Inflammatory macrophage (primary cell): ENCODE measurements at places on chromosomes 3 and 15.

DNA sequence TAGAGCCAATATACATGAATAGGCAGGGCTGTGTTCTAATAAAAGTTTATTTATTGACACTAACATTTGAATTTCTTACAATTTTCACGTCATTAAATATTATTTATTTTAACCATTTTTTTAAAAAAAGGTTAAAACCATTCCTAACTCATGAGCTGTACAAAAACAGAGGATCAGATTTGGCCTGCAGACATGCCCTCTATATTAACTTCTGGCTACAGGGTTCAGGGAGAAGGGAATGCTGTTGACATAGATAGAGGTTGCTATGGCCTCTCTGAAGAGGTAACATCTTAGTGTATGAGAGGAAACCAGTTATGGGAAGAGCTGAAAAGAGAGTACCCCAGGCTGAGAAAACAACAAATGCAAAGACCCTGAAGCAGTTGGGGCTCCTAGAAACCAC lies 19.1 kb upstream of the RAP2B start:
- DNase-seq, result no peak

GRCh38 chr3:72223116-72223515 lies 438.2 kb upstream of the PROK2 start:
- no peak for DNase-seq

DNA sequence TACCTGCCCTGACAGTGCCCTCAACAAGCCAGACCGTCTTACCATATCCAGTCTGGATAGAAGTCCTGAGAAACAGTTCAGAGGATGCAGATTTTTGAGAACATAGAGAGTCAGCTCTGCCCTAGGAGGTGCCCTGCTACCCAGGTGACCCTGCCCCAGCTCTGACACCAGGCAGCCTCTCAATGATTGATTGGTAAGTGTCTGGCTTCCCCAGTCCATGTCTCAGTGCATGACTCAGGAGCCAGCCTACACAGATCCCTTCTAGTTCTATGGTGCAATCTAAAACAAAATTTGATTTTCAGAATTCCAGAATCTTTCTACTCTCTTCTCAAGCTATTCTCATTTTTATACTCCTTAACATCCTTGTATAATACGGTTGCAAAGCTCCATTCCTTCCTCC lies 292.1 kb downstream of the VPS13C start:
- DNase-seq, result no peak

DNA sequence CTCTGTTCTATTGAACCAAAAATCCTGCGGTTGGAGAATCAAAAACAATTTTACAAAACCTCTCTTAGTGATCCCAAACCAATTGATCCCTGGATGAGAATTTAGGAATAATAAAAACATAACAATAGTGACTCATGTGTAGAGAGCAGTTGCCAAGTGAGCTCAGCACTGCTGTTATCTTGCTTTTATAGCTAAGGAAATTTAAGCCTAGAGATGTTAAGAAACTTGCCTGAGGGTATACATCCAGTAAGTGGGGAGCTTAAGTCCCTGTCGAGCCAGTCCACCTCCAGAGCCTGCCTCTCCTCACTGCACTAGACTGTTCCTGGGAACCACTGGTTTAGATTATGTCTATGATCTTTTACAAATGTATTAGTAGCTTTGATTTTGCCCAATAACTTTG lies 358.4 kb upstream of the LMCD1 start:
- no peak for DNase-seq

DNA sequence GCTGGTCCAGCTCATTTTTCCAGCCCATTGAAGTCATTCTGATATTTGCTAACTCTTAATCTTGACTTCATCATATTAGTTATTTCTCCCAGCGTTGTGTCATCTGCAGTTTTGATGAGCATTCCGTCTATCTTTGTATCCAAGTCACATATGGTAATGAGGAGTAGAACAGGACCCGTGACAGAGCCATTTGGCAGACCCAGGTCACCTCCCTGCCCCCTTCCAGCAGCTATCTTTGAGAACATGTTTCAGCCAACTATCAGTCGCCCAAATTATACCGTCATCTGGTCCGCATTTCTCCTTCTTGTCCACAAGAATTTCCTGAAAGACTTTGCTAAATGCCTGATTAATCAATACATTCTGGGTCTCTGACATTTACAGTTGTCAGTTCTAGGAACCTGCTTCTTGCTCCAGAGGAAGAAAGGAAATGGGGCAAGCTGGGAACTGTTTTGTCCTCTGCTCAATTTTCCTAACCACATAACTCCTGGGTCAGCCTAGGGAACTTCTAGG lies 347.1 kb upstream of the NR2E3 start:
- DNase-seq, result no peak

DNA sequence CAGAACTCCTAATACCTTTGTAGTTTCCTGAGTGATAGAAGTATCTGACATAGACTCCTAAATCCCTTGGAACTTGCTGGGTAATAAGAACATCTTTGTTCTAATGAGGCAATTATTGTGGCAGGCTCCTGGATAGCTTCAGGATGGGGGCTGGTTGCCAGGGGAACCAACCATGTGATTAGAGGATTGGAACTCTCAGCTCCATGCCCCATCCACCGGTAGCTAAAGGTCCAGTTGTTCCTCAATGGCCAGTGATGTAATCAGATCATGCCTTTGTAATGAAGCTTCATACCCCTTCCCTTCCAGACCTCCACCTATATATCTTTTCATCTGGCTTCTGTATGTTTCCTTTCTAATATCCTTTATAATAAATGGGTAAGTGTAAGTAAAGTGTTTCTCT lies 221.2 kb upstream of the ALCAM start:
- DNase-seq, result no peak

DNA sequence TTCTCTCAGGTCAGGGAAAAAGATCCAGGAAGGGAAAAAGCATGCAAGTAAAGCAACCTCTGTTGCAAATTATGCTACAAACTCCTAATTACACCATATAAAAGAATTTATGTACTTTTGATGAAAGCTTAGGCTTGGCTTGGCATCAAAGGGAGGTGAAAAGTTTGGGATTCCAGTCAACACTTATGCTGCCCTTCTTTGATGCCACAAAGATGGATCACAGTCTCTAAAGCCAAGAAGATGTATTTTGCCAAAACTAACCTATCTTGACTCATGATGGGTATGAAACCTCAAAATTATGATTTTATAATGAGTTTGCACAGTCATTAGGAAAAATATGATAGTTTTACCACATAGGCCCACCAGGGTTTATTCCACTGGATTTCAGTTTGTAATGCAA lies 101.0 kb upstream of the CCDC80 start:
- DNase-seq, result no peak

DNA sequence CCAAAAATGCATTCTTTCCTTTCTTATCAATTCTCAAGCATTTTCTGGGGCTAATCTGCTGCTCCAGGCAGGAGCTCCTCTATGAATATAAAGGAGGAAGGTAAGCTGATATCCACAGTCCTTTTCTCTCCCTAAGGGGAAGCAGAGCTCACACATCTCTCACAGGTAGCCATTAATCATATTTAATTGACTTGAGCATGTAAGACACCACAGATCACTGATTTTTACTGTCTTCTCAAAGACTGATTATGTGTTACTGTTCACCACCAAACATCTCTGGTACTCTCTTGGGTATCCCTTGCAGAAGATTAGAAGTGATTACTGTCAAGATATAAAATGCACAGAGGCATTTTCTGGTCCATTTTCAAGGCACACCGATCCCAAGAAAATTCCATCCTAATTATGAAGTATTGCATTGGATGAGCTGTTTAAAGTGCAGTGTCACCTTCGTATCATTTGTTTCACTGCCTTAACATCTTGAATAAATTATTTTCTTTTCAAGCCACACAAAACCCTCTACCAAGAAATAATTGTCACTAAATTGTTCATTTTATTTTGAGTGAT lies 100.7 kb downstream of the ARPP21 start:
- no peak for DNase-seq

DNA sequence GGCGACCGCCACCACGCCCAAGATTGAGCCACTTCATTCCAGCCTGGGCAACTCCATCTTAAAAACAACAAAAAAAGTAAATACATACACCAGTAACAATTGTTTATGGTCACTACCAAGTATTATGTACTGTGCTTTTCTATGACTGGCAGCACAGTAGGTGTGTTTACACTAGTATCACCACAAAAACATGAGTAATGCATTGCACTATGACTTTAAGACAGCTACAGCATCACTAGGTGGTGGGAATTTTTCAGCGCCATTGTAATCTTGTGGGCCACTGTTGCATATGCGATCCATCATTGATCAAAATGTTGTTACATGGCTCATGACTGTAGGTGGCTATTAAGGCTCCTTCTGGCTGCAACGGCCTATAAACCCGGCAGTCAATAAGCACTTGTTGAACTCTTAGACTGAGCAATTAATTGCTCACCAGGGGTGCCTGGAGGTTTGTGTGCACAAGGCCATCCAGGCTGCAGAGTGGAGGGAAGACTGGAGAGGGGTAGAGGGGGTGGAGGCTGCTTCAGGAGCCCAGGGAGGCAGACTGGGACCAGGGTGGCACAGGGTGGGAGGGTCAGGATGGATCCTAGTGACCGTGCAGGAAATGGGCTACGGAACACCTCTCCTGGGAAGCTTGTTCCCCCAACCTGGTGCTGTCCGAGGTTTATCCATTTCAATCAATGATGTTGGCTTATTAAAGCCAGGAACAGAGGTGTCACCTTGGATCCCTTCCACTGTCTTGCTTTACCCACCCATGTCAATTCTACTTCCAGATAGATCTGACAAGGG lies 17.9 kb upstream of the COPG1 start:
- DNase-seq, result no peak

DNA sequence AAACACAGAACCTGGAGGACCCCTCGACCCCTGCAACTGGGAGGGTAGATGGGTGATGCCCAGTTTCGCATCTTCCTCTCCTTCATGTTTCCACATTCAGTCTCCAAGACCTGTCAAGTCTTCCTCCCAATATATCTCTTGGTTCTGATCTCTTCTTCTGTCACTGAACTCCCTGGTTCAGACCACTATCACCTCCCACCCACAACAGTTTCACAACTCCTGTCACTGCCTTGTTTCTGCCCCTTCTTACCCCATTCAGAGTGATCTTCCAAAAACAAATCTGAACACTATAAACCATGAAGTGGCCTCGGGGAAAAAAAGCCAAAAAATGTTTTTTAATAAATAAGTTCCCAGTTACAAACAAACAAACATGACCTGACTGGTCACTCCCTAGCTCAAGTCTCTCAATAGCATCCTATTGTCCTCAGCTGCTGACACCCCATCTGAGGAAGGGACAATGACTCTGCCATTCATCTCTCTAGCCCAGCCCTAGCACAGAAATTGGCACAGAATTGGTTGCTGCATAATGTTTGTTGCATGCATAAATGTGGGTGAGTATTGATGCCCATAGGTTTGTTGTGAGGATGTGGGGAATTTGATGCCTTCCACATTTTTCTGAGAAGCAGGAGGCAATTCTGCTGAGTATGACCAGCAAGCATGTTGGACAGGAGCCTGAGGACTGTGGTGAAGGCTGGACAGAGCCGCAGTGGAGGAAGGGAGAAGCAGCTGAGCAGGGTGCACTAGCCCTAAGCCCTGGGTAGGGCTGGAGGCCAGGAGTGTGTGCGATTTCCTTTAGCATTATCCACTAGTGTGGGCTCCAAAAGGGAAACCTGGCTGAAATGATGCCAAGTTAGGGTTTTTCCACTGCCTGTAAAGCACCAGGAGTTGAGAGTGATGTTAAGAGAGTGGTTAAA lies 12.2 kb upstream of the XYLB start:
- no peak for DNase-seq

- peak; percentile 75 for DNase-seq
These were observed 2.0 kb upstream of the SEMA3G start for GRCh38 chr3:52446631-52447511.

DNA sequence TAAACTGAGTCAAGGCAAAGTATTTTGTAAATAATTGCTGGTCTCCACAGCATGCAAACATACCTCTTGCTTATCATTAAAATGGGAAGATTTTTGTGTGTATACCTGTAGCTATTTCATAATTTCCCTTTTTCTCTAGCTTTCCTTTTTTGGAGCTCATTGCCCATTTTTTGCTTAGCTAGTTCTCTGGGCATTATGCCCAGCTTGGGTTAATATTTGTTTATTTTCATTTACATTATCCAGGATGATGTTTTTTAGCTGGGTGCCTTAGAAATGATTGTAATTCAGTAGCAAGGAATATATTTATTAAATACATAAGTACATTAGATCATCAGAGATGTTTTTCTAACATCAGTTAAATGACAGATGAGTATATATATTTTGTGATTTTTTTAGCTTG lies 1271.7 kb upstream of the GBE1 start:
- DNase-seq, result no peak

- DNase-seq, result no peak
These were observed 170.3 kb downstream of the ZPLD1 start for GRCh38 chr3:102605153-102605552.

DNA sequence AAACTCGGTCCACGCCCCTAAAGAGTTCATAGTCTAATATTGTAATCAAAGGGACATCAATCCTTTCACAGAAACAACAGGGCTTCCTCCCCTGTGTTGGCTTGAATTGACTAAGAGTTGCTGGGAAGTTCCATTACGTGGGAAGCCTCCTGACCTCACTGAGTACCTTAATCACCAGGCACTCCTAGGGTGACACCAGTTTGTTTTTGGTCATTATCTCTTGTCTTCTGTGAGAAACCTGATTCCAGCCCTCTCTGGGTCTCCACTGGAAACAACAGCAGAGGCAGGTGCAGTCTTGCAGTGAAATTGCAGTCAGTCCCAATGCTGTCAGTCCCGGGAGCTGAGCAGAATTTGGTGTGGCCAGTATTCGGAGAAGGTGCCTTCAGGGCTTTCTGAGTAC lies 55.4 kb downstream of the BOC start:
- DNase-seq, result no peak

GRCh38 chr3:12224181-12225147 lies 64.4 kb upstream of the PPARG start:
- peak; percentile 9 for DNase-seq

DNA sequence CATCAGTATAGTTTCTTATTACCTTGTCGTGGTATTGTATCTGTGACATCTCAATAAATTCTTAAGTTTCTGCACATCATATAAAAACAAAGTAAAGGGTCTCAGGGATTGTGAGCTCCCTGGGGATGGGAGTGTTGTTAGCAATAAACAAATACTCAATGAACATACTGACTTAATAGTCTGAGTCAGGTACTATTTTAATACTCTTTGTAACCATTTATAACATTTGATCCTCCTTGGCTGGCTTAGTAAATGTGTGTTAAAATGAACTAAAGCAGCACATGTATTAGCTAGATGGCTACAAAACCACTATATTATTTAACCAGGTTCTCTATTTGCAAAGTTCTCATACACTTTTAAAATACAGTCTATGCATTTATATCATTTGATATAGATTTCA lies 1.8 kb downstream of the ICE2 start:
- DNase-seq, result no peak

DNA sequence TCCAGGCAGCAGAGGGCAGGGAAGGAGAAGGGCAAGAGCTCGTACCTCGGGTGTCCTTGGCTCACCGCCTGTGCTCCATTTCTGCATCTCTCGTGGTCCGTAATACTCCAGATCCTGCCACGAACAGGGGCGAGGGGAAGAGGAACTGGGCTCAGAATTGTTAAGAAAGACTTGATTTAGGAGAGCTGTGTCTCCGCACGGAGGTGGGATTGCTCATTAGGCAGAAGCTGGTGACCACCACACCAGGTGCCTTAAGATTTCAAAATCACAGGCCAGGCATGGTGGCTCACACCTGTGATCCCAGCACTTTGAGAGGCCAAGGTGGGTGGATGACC lies 37.2 kb upstream of the BDH1 start:
- DNase-seq, result peak; percentile 15
